ENCODE measurements at places on chromosomes 12 and 14.

DNA sequence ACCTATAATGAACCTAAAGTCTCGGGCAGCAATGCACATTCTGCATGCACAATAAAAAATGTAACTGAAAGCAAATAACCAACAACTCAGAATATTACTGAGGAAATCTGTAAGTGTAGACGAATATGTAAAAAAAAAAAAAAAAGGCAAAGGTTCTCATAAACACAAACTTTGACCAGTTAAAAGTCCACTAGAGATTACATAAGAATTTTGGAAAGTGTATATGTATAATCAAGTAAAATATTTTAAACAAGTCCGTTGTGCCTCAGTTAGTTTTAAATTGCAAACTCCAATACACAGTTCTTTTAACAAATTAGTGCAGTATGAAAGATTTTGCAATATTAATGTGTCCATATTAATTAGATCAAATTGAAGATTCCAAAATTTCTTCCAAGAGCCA is 35.3 kb upstream of the PAPOLA start:
- no peak for DNase-seq

GRCh38 chr12:39389399-39390150 is 53.3 kb downstream of the KIF21A start:
- no peak for DNase-seq

- DNase-seq = no peak
These were observed 41.6 kb downstream of the CHST11 start for GRCh38 chr12:104498211-104498801.

DNA sequence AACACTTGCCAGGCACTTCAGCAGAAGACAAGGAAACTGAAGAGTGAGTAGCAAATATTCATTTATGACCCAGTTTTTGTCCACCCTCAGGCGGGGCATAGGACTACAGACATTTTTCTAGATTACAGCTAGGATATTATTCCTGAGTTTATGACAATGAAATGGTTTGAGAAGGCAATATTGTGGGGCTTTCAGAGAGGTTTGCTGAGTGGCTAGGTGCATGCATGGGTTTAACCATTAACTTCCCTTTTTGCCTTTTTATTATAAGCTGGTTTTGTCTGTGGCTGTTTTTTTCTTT is 104.0 kb upstream of the BCAT1 start:
- no peak for DNase-seq

GRCh38 chr12:97142737-97143410 is 235.8 kb downstream of the NEDD1 start:
- DNase-seq = no peak

DNA sequence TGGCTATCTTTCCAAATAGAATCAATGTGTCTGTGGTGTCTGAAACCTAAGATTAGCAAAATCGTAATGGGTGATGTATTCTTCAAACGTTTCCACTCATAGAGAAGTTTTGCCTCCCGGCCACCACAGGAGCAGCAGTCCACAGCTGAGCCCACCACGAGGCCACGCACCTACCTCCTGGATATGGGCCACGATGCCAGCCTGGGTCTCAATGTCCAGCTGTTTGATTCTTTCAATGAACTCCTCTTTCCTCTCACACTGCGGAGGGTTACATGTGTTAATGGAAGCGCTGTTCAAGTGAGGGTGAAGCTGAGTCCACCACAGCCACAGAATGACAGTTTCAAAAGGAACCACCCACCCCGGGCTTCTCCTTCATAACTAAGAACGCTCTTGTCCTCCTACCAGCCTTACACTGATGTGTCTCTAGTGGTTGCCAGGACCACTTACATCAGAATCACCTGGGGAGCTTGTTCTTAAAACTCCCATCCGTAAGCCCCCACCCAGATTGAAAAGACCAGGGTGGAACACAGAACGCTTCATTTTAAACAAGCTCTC is 75.3 kb downstream of the CCDC88C start:
- DNase-seq = no peak
